ENCODE measurements at places on chromosomes 11 and 22. TPM values are rescaled to one million over a fixed set of nuclear protein-coding genes. Genes with fewer than 3 reads are reported as not detected.

- H3K4me3 ChIP-seq = no peak overlapping the region
- H3K27ac ChIP-seq = no peak overlapping the region
- peaks cover 21% of the 10 kb centered on the region for H3K4me1 ChIP-seq
- no peaks in the 10 kb centered on the region for H3K36me3 ChIP-seq
- no peak for DNase-seq
Observed at GRCh38 chr11:72245263-72245816, 1.4 kb upstream of the PHOX2A start.

Gene SSRP1
- 66.2 TPM for total RNA-seq

Gene MYOD1
- not detected for total RNA-seq

DNA sequence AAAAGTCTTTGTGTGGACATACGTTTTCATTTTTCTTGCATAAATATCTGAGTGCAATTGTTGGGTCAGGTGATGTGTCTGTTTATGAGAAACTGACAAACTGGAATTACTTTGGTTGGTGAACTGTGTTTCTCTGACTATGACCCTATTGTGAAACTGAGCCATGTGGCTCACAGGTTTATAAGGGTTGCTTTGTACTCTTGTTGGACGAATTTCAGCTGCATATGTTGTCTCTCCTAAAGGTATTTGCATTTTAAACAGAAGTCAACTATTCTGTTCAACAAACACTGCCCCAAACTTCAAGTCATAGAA is 34.4 kb upstream of the RASD2 start:
- H3K27ac ChIP-seq = no peak overlapping the region
- H3K4me3 ChIP-seq = no peak overlapping the region
- peaks cover 13% of the 10 kb centered on the region for H3K27me3 ChIP-seq
- no peaks in the 10 kb centered on the region for H3K36me3 ChIP-seq
- H3K4me1 ChIP-seq = no peaks in the 10 kb centered on the region

Gene YAP1
- 234 TPM for total RNA-seq

Gene ABCC8
- not detected for total RNA-seq

- peaks cover 5% of the 10 kb centered on the region for H3K4me1 ChIP-seq
- no peaks in the 10 kb centered on the region for H3K27me3 ChIP-seq
- no peak overlapping the region for H3K4me3 ChIP-seq
- H3K36me3 ChIP-seq = peaks cover 11% of the 10 kb centered on the region
- DNase-seq = no peak
Observed at GRCh38 chr22:20472629-20473442, 22.8 kb downstream of the KLHL22 start.

GRCh38 chr22:39469326-39469680 is 12.5 kb downstream of the MGAT3 start:
- no peaks in the 10 kb centered on the region for H3K36me3 ChIP-seq
- peaks cover 44% of the 10 kb centered on the region for H3K4me1 ChIP-seq
- no peak overlapping the region for H3K27ac ChIP-seq
- no peak for DNase-seq

DNA sequence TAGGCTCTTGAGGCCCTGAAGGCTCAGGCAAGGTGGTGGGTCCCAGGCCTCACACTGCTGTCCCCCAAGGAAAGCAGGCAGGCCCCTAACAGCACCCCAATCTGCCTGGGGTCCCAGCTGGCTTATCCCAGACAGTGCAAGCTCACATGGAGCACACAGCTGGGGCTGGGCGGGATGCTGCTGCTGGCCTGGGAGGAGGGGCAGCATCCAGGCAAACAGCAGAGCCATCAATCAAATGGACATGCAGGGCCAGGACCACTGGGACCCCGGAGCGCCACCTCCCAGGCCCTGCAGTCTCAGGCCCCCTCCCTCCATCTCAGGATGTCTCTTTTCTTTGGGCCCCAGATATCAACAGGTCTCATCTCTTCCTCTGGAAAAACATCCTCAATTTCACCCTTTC is 140.3 kb downstream of the BRD1 start:
- DNase-seq = no peak
- H3K4me1 ChIP-seq = no peaks in the 10 kb centered on the region
- peaks cover 58% of the 10 kb centered on the region for H3K27me3 ChIP-seq
- H3K27ac ChIP-seq = no peak overlapping the region
- H3K36me3 ChIP-seq = no peaks in the 10 kb centered on the region

- H3K36me3 ChIP-seq = no peaks in the 10 kb centered on the region
- no peak for DNase-seq
- peaks cover 5% of the 10 kb centered on the region for H3K27me3 ChIP-seq
- H3K4me1 ChIP-seq = no peaks in the 10 kb centered on the region
- no peak overlapping the region for H3K27ac ChIP-seq
Observed at GRCh38 chr11:131748151-131749050, 378.0 kb downstream of the NTM start.

DNA sequence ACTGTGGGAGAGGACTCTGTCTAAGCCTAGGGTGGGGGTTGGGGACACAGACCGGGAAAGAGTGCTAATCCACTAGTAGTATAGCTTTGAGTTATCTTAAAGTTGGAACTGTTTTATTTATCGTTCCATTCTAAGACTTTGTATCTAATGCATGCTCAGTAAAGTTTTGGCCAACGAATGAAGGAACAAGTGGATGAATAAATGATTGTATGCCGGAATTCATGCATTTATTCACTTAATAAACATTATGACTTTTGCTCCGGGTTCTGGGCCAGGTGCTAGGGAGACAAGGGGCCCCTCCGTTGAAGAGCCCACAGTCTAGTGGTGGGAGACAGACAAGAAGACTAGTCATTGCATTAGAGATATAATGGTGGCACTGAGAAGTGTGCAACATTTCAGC is 645 bp downstream of the RNF121 start:
- no peak overlapping the region for H3K27ac ChIP-seq
- H3K4me3 ChIP-seq = peak overlapping the region; percentile 73
- H3K36me3 ChIP-seq = no peaks in the 10 kb centered on the region
- no peaks in the 10 kb centered on the region for H3K27me3 ChIP-seq
- peaks cover 39% of the 10 kb centered on the region for H3K4me1 ChIP-seq
- no peak for DNase-seq

Gene DGCR2
- 115 TPM for total RNA-seq

DNA sequence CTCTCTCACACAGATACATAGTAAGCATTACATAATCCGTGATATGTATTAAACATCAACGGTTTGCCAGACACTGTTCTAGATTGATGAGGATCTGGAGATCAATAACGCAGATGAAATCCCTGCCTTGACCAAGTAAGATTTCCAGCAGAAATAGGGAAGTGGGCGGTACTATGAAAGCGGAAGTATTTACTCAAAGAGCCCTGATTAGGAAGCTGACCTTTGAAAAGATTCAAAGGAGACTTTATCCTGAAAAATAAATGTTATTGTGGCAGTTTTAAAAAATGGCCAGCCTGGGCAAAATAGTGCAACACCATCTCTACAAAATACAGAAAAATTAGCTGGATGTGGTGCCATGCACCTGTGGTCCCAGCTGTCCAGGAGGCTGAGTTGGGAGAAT is 26.8 kb downstream of the GAB2 start:
- H3K4me1 ChIP-seq = no peaks in the 10 kb centered on the region
- no peak overlapping the region for H3K27ac ChIP-seq
- DNase-seq = no peak
- H3K4me3 ChIP-seq = no peak overlapping the region
- no peaks in the 10 kb centered on the region for H3K27me3 ChIP-seq

Gene RIBC2
- total RNA-seq = not detected

DNA sequence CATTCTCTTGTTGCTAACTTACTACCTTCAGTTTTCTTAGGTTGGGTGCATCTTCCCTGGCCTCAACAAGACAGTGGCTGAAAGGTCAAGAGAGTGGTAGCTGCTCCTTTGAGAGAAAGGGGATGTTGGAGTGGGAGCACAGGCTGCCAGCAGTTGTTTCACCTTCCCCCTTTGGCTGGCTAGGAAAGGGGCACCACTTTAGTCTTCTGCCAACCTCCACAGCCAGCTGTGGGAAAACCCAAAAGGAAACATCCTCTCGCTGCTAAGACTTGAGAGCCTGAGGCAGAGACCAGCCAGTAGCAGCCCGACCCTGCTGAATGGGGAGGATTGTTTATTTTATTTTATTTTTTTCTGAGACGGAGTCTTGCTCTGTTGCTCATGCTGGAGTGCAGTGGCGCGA is 34.4 kb downstream of the MARK2 start:
- DNase-seq = no peak
- H3K36me3 ChIP-seq = peaks cover 4% of the 10 kb centered on the region
- no peaks in the 10 kb centered on the region for H3K27me3 ChIP-seq
- H3K4me1 ChIP-seq = peaks cover 77% of the 10 kb centered on the region
- no peak overlapping the region for H3K4me3 ChIP-seq
- peak overlapping the region; percentile 62 for H3K27ac ChIP-seq

- no peak overlapping the region for H3K27ac ChIP-seq
- H3K4me3 ChIP-seq = no peak overlapping the region
- H3K36me3 ChIP-seq = no peaks in the 10 kb centered on the region
- no peak for DNase-seq
- H3K4me1 ChIP-seq = peaks cover 4% of the 10 kb centered on the region
- H3K27me3 ChIP-seq = no peaks in the 10 kb centered on the region
Observed at GRCh38 chr11:99068832-99069231, 48.1 kb downstream of the CNTN5 start.

Gene MIAT
- 7.6 TPM for total RNA-seq

GRCh38 chr11:100776212-100776896 is 89.3 kb downstream of the ARHGAP42 start:
- H3K4me1 ChIP-seq = peaks cover 21% of the 10 kb centered on the region
- H3K36me3 ChIP-seq = no peaks in the 10 kb centered on the region
- H3K27me3 ChIP-seq = no peaks in the 10 kb centered on the region
- peak overlapping the region; percentile 61 for H3K27ac ChIP-seq
- no peak overlapping the region for H3K4me3 ChIP-seq

- H3K27ac ChIP-seq = no peak overlapping the region
- H3K27me3 ChIP-seq = no peaks in the 10 kb centered on the region
- H3K36me3 ChIP-seq = no peaks in the 10 kb centered on the region
- peaks cover 2% of the 10 kb centered on the region for H3K4me1 ChIP-seq
- H3K4me3 ChIP-seq = no peak overlapping the region
- DNase-seq = no peak
Observed at GRCh38 chr11:76033699-76034098, 172.6 kb downstream of the WNT11 start.

DNA sequence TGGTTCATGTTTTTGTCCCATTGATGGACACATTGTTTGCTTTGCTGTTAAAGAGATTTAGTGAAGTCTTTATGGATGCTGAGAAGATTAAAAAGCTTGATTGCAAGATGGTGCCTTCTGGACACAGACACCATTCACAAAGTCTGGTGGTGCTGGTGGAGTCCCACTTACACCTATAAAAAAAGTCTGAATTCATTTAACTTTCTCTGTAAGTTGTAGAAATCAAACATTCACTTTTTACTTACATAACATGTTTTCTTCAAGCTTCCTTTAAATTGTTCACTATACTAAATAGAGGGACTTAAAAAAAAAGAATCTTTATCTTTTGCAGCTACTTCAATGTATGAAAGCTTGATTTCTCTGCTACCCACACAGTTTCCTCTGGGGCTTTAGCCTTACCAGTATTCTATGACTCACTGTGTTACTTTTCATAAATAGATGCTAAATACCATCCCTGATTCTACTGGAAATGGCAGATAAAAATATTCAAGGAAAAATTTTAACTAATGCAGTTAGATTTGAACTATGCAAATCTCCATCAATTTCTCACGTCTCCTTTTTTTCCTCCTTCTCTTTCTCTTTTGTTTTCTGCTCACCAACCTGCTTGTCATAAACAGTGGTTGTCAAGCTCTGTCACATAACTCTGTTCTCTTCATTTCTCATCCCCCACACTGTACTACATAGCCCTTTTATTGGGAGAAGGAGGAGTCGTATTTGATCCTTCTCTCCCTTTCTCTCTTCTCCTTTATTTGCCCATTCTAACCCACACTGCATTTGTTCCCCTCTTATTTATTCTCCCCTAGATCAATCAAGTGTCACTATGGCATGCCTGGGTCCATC is 89.7 kb downstream of the FAM76B start:
- H3K27ac ChIP-seq = no peak overlapping the region
- no peak for DNase-seq
- H3K36me3 ChIP-seq = no peaks in the 10 kb centered on the region
- H3K4me3 ChIP-seq = no peak overlapping the region
- peaks cover 44% of the 10 kb centered on the region for H3K4me1 ChIP-seq

DNA sequence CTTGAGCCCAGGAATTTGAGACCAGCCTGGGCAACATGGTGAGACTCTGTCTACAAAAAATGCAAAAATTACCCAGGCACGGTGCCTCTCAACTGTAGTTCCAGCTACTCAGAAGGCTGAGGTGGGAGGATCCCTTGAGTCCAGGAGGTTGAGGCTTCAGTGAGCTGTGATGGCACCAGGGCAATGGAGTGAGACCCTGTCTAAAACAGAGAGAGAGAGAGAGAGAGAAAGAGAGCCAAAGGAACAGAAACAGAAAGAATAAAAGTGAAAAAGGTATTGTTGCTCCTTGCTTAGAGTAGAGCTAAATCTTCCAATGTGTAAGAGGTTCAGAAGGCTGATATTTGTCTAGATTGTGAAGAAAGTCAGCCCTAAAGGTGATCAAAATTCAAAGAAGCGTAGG is 8.9 kb upstream of the ETS1 start:
- H3K27me3 ChIP-seq = no peaks in the 10 kb centered on the region
- H3K27ac ChIP-seq = no peak overlapping the region
- no peak for DNase-seq
- no peaks in the 10 kb centered on the region for H3K36me3 ChIP-seq
- peaks cover 4% of the 10 kb centered on the region for H3K4me1 ChIP-seq

- no peak for DNase-seq
- H3K4me1 ChIP-seq = peaks cover 89% of the 10 kb centered on the region
- no peak overlapping the region for H3K4me3 ChIP-seq
- no peaks in the 10 kb centered on the region for H3K27me3 ChIP-seq
Observed at GRCh38 chr11:11978098-11978637, 30.3 kb downstream of the DKK3 start.

Gene CARD18
- total RNA-seq = 26.0 TPM

GRCh38 chr11:65440831-65441499 is 18.4 kb downstream of the NEAT1 start:
- H3K4me3 ChIP-seq = no peak overlapping the region
- peaks cover 92% of the 10 kb centered on the region for H3K4me1 ChIP-seq
- H3K36me3 ChIP-seq = peaks cover 64% of the 10 kb centered on the region
- peak overlapping the region; percentile 2 for H3K27ac ChIP-seq
- H3K27me3 ChIP-seq = no peaks in the 10 kb centered on the region

GRCh38 chr11:115284773-115285172 is 219.4 kb downstream of the CADM1 start:
- H3K36me3 ChIP-seq = no peaks in the 10 kb centered on the region
- no peak for DNase-seq
- H3K4me3 ChIP-seq = no peak overlapping the region
- H3K27ac ChIP-seq = no peak overlapping the region
- no peaks in the 10 kb centered on the region for H3K27me3 ChIP-seq
- no peaks in the 10 kb centered on the region for H3K4me1 ChIP-seq

Gene MMP12
- not detected for total RNA-seq

Gene VSTM5
- not detected for total RNA-seq

Gene SORL1
- 14.6 TPM for total RNA-seq

Gene SHISAL1
- total RNA-seq = 0.17 TPM

GRCh38 chr11:135075740-135076139 is 663.7 kb upstream of the B3GAT1 start:
- H3K36me3 ChIP-seq = no peaks in the 10 kb centered on the region
- peak; percentile 79 for DNase-seq
- H3K4me3 ChIP-seq = no peak overlapping the region
- peaks cover 2% of the 10 kb centered on the region for H3K27me3 ChIP-seq
- H3K27ac ChIP-seq = no peak overlapping the region
